ENCODE measurements at places on chromosomes 3 and 15.

GRCh38 chr3:38662544-38662943 is 13.1 kb upstream of the SCN5A start:
- H3K36me3 ChIP-seq = no peaks in the 10 kb centered on the region
- no peaks in the 10 kb centered on the region for H3K4me1 ChIP-seq
- DNase-seq = no peak
- H3K4me3 ChIP-seq = no peak overlapping the region

DNA sequence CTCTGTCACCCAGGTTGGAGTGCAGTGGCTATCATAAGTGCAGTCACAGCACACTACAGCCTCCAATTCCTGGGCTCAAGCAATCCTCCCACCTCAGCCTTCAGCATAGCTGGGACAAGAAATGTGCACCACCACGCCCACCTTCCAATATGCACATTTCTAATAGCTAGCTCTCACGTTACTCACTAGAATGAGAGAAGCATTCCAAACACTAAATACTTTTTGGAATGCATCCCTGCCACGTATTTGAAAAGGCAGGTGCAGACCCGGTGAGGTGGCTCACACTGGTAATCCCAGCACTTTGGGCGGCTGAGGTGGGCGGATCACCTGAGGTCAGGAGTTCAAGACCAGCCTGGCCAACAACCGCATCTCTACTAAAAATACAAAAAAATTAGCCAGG is 7.6 kb upstream of the TCF12 start:
- no peaks in the 10 kb centered on the region for H3K36me3 ChIP-seq
- no peak overlapping the region for H3K27ac ChIP-seq
- H3K4me3 ChIP-seq = no peak overlapping the region
- H3K27me3 ChIP-seq = no peaks in the 10 kb centered on the region
- peaks cover 2% of the 10 kb centered on the region for H3K4me1 ChIP-seq

DNA sequence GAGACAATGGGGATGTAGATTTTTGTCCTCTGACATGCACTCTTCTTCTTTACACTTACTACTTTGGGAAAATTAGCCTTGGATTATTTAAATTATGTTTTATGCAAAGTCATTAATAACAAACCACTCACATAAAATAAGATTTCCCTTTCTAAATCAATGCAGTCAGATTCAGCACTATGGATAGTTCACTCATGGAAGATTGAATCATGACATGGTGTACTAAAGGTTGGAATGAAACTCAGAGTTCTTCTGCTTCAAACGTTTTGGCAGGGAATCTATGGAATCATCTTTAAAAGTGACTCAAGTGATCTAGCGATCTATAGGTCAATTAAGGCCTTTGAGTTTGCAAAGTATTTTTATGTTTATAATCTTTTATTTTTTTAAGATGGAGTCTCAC is 154.3 kb downstream of the KCNMB2 start:
- no peaks in the 10 kb centered on the region for H3K27me3 ChIP-seq
- DNase-seq = no peak
- H3K4me1 ChIP-seq = no peaks in the 10 kb centered on the region
- H3K27ac ChIP-seq = no peak overlapping the region
- H3K4me3 ChIP-seq = no peak overlapping the region

DNA sequence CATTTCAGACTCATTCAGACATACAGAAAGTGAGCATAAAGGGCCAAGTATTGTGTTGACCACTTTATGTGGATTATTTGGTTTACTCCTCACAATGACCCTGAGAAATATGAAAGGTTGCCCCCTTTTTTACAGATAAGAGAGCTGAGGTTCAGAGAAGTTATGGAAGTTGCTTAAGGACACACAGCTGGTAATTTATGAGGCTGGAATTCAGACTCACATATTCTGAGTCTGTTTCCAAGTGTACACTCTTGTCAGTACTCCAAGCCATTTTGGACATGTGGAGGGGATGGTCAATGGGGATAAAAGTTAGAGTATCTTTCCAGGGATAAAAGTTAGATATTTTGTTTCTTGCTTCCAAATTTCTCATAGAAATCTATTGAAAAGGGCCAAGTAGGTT is 15.9 kb downstream of the ITPR1 start:
- H3K36me3 ChIP-seq = no peaks in the 10 kb centered on the region
- no peak overlapping the region for H3K27ac ChIP-seq
- no peaks in the 10 kb centered on the region for H3K4me1 ChIP-seq
- H3K4me3 ChIP-seq = no peak overlapping the region
- no peaks in the 10 kb centered on the region for H3K27me3 ChIP-seq

DNA sequence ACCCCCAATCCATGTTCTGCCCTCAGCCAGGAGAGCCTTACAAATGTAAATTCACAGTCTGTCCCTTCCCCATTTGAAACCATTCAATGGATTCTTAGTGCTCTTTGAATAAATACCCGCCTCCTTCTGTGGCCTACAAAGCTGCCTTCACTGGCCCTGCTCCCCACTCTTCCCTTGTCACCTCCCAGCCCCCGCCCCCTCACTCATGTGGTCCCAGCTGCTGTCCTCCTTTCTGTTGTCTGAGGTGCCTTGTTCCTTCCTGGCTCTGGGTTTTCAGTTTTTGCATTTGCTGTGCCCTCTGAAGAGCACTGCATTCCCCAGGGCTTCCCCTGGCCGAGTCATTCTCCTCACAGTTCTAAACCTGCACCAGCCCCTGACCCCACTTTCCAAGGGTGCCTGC is 3.2 kb downstream of the EFCAB12 start:
- H3K27ac ChIP-seq = no peak overlapping the region
- H3K4me3 ChIP-seq = no peak overlapping the region
- H3K27me3 ChIP-seq = no peaks in the 10 kb centered on the region
- peaks cover 8% of the 10 kb centered on the region for H3K4me1 ChIP-seq
- no peaks in the 10 kb centered on the region for H3K36me3 ChIP-seq

DNA sequence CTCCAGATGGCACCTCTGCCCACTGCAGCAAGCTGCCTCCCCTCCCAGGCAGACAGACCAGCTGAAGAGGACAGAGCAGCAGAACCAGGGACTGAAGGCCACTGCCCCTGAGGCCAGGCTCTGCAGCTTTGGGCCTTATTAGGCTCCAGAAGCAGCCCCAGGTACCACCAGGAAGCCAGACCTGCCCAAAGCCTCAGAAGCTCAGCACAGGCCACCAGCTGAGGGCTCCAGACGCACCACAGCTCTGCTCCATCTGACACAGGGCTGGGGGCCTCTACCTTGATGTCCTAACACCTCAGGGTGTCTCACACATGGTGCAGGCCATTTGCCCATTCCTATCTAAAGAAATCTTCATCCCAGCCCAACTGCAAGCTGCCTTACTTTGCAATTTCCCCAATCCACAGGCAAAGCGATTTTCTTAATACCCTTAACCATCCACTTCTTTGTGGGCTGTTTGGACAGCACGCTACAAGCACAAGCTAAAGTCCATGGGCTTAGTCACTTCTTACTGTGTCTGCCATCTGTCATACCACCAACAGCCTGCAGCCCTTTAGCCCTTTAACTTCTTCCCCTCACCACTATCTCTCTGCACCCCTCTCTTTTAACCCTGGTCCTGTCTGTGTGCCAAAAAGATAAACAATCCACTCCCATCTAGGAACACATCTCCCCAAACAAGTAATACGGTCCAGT is 112.1 kb downstream of the IQSEC1 start:
- H3K27me3 ChIP-seq = no peaks in the 10 kb centered on the region
- no peak overlapping the region for H3K4me3 ChIP-seq
- peaks cover 34% of the 10 kb centered on the region for H3K4me1 ChIP-seq
- no peak for DNase-seq

DNA sequence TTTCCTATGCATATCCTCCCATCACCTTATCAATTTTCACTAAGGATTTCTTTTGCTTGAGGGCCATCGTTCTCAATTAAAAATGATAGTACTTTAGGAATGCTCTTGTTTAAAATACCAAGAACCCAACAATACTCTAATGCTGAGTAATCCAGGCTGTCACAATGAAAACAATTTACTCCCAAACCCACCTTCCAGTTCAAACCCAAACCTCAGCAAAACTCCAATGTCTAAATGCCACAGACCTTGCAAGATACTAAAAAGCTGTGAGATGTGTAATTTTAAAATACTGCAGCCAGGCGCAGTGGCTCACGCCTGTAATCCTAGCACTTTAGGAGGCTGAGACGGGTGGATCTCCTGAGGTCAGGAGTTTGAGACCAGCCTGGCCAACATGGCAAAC is 889.8 kb downstream of the ROBO1 start:
- DNase-seq = no peak
- H3K4me1 ChIP-seq = no peaks in the 10 kb centered on the region
- H3K27me3 ChIP-seq = no peaks in the 10 kb centered on the region
- H3K4me3 ChIP-seq = no peak overlapping the region
- no peak overlapping the region for H3K27ac ChIP-seq

- H3K27ac ChIP-seq = no peak overlapping the region
- no peak for DNase-seq
- H3K36me3 ChIP-seq = no peaks in the 10 kb centered on the region
- H3K27me3 ChIP-seq = no peaks in the 10 kb centered on the region
- no peak overlapping the region for H3K4me3 ChIP-seq
Measured at GRCh38 chr3:118262800-118263402, 771.7 kb downstream of the IGSF11 start.

- H3K27ac ChIP-seq = no peak overlapping the region
- DNase-seq = no peak
- H3K4me1 ChIP-seq = no peaks in the 10 kb centered on the region
- H3K27me3 ChIP-seq = no peaks in the 10 kb centered on the region
Measured at GRCh38 chr3:3538451-3538850, 260.8 kb upstream of the LRRN1 start.

- no peaks in the 10 kb centered on the region for H3K27me3 ChIP-seq
- no peaks in the 10 kb centered on the region for H3K36me3 ChIP-seq
- no peak for DNase-seq
- H3K27ac ChIP-seq = no peak overlapping the region
- no peak overlapping the region for H3K4me3 ChIP-seq
Measured at GRCh38 chr3:189170559-189170958, 1.2 kb upstream of the TPRG1 start.

DNA sequence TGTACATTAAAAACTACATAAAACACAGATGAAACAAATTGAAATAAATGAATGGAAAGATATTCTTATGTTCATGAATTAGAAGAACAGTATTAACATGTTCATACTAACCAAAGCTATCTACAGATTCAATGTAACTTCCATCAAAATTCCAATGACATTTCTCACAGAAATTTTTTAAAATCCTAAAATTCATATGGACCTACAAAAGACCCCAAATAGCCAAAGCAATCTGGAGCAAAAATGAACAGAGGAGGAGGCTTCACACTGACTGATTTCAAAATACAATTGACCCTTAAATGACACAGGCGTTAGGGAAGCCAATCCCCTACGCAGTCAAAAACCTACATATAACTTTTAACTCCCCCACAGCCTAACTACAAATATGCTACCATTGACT is 39.4 kb downstream of the KPNA1 start:
- no peaks in the 10 kb centered on the region for H3K36me3 ChIP-seq
- H3K4me3 ChIP-seq = no peak overlapping the region
- H3K27me3 ChIP-seq = no peaks in the 10 kb centered on the region
- no peak for DNase-seq
- H3K4me1 ChIP-seq = no peaks in the 10 kb centered on the region

DNA sequence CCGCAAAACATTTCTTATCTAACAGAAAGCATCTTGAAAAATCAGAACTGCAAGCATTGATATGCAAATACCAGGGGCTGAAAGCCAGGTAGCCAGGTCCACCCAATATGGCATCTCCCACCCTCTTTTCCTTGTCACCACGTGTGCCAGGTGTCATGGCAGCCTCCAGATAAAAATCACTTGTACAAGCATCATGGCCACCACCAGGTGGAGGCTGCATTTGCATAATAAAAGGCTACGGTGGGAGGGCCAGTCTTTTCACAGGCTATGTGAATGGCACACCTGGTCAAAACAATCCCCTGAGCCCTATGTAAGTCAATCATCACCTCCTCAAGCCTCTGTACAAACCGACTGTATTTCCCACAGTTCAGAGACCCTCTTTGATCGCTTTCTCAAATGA is 1233.1 kb upstream of the ALCAM start:
- DNase-seq = no peak
- H3K27ac ChIP-seq = no peak overlapping the region
- no peaks in the 10 kb centered on the region for H3K27me3 ChIP-seq
- H3K36me3 ChIP-seq = no peaks in the 10 kb centered on the region

DNA sequence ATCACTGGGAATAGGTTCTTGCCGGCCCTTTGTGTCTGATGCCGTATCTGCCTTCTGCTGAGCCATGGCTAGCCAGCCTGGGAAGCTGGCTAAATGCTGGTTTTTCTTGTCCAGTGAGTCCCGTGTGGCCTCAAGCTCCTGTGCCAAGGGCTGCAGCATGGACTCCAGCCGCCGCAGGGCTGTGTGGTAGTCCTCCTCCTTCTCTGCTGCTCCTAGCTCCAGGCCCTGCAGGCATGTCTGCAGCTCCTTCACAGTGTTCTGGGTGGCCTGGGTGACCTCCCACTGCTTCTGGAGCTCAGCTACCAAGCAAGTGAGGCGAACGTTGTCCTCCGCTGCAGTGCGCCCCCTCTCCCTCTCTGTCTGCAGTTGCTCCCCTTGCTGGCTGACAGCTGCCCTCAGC is 24.9 kb downstream of the CXCR6 start:
- no peaks in the 10 kb centered on the region for H3K4me1 ChIP-seq
- H3K36me3 ChIP-seq = peaks cover 10% of the 10 kb centered on the region
- no peaks in the 10 kb centered on the region for H3K27me3 ChIP-seq
- H3K4me3 ChIP-seq = no peak overlapping the region
- H3K27ac ChIP-seq = no peak overlapping the region
- DNase-seq = no peak

- H3K27me3 ChIP-seq = no peaks in the 10 kb centered on the region
- H3K4me1 ChIP-seq = no peaks in the 10 kb centered on the region
- H3K4me3 ChIP-seq = no peak overlapping the region
- no peak for DNase-seq
- H3K36me3 ChIP-seq = no peaks in the 10 kb centered on the region
- H3K27ac ChIP-seq = no peak overlapping the region
Measured at GRCh38 chr15:81573098-81573746, 199.2 kb upstream of the TMC3 start.

DNA sequence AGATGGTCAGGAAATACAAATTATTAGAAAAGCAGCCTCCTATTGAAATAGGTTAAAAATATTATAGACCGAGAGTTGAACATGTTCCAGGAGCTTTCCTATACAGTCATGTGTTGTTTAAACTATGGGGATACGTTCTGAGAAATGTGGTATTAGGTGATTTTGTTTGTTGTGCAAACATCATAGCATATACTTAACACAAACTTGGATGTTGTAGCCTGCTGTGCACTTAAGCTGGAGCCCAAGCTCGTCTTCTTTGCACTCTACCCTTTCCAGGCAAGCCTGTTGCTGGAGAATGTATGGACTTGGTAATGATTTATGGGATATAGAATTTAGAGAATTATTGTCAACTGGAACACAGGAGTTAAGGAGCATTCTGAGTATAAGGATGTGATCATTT is 140.2 kb downstream of the AKAP13 start:
- H3K27ac ChIP-seq = no peak overlapping the region
- H3K4me1 ChIP-seq = no peaks in the 10 kb centered on the region
- no peaks in the 10 kb centered on the region for H3K27me3 ChIP-seq

GRCh38 chr3:183033746-183034145 is 53.4 kb upstream of the DCUN1D1 start:
- H3K4me1 ChIP-seq = no peaks in the 10 kb centered on the region
- no peaks in the 10 kb centered on the region for H3K27me3 ChIP-seq
- H3K36me3 ChIP-seq = peaks cover 43% of the 10 kb centered on the region
- DNase-seq = no peak

- no peak overlapping the region for H3K4me3 ChIP-seq
- no peaks in the 10 kb centered on the region for H3K4me1 ChIP-seq
- no peaks in the 10 kb centered on the region for H3K36me3 ChIP-seq
- DNase-seq = no peak
Measured at GRCh38 chr3:71858503-71859122, 73.7 kb upstream of the PROK2 start.

All from pancreas (tissue), 10 donors.